ENCODE measurements at places on chromosomes 3 and 15.

DNA sequence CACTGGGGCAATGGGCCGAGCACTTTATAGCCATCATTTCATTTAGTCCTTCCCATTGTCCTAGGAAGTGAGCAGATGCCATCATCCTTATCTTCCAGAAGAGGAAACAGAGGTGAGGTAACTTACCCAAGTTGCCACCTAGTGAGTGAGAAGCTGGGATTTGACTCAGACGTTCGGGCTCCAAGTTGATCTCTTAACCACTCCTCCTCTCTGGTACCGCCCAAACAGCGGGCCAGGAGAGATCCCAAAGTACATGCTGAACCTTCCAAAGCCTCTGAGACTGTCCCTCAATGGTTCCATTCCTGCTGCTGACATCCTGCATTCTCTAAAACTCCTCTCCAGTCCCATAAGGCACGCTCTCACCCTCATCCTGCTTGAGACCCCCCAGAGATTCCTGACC lies 56.2 kb downstream of the EXOG start:
- no peaks in the 10 kb centered on the region for H3K36me3 ChIP-seq
- H3K27ac ChIP-seq: no peak overlapping the region
- H3K27me3 ChIP-seq: peaks cover 3% of the 10 kb centered on the region

GRCh38 chr3:1251282-1252060 lies 158.6 kb downstream of the CNTN6 start:
- no peaks in the 10 kb centered on the region for H3K36me3 ChIP-seq
- DNase-seq: no peak
- H3K4me3 ChIP-seq: no peak overlapping the region
- no peak overlapping the region for H3K27ac ChIP-seq
- H3K27me3 ChIP-seq: no peaks in the 10 kb centered on the region
- no peaks in the 10 kb centered on the region for H3K4me1 ChIP-seq

DNA sequence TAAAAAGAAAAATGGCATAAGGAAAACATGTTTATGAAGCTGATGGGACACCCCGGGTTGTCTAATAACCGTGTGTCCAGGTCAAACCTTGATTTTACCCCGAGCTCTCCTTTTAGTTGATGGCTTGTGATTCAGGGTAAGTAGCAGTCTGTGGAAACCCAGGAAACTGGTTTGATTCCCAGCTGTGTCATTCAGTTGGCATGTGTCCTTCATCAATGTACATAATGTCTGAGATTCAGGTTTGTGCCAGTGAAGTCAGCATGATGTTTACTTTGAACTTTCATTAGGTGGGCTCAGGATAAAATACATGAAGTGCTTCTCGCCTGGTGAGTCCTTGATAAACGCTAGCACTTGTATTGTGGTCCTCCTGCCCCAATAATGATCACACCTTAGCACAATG lies 4.3 kb upstream of the COPG1 start:
- H3K4me1 ChIP-seq: peaks cover 3% of the 10 kb centered on the region
- H3K27ac ChIP-seq: no peak overlapping the region
- H3K36me3 ChIP-seq: no peaks in the 10 kb centered on the region

DNA sequence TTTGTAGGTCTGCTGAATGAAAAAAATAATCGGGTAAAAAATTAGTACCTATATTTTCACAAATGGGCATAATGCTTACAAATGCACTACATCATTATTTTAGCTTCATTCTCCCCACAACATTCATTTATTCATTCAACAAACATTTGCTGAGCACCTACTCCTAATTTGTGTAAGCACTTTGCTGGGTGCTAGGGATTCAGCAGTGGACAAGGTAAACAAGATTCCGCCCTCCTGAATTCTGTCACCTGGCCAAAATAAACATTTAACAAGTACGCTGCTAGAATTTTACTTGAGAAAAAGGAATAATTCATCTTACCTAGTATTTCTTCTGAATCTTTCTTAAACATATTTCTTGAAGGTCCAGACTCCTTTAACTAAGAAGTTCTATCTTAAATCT lies 72.1 kb downstream of the TIGIT start:
- no peak overlapping the region for H3K27ac ChIP-seq
- no peak overlapping the region for H3K4me3 ChIP-seq
- no peaks in the 10 kb centered on the region for H3K36me3 ChIP-seq

DNA sequence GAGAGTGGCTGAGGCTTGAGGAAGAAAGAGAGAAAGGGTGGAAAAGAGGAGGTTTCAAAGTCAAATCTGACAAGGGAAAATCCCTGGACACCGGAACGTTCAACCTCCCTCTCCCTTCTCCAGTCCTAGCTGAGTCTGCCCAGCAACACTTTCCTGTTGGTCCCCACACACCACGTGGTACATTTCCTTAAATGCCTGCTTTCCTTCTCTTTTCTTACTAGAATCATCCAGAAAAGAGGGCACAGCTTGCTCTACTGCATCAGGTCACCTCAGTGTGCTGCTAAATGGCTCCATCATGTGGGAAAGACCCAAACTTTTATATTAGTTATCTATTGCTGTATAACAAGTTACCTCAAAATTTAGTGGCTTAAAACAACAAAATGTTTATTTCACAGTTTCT lies 181.2 kb downstream of the NECTIN3 start:
- no peak overlapping the region for H3K4me3 ChIP-seq
- H3K27ac ChIP-seq: no peak overlapping the region
- H3K4me1 ChIP-seq: peaks cover 8% of the 10 kb centered on the region
- H3K27me3 ChIP-seq: no peaks in the 10 kb centered on the region

All from cardiac muscle cell (in vitro differentiated cells and primary cell).